ENCODE measurements at places on chromosomes 7 and 10. TPM values are rescaled to one million over a fixed set of nuclear protein-coding genes. Genes with fewer than 3 reads are reported as not detected.

IDE gene
- 16.4 TPM for total RNA-seq

DNA sequence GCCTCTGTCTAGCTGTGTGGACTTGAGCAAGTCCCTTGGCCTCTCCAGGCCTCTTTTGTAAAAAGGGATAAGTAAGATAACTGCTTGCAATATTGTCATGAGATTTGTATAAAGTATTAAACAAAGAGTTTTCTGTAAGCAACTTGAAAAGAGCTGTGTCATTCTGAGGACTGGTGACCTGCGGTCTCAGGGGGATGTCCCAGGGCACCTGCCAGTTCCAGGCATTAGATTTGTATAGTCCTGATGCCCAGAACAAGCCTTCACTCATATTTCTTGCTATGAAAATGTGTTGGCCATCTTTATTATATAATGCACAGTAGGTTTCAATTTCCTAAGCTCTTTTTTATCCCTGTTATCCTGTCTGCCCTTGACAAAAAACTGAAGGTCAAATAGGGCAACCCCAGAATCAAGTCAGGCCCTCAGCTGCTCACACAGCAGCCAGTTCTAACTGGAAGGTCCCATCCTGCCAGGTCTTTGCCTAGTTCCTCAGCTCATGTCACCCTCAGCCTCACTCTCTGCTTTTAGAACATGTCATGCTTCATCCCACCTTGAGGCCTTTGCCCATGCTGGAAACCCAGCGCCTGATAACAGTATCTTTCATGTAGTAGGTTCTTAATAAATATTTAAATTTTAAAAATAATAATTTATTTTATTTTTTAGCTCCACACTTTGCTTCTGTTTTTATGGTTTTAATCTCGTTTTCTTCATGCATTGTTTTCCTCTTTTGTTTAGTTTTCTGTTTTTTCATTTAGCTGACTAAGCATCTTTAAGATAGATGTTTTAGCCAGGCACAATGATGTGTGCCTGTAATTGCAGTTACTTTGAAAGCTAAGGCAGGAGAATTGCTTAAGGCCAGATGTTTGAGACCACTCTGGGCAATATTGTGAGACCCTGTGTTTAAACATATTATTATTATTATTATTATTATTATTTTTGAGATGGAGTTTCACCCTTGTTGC, 87.5 kb upstream of the ZNF92 start:
- H3K36me3 ChIP-seq: no peaks in the 10 kb centered on the region
- H3K4me1 ChIP-seq: no peaks in the 10 kb centered on the region
- no peak for DNase-seq
- H3K27me3 ChIP-seq: no peaks in the 10 kb centered on the region
- no peak overlapping the region for H3K27ac ChIP-seq
- H3K4me3 ChIP-seq: no peak overlapping the region

DNA sequence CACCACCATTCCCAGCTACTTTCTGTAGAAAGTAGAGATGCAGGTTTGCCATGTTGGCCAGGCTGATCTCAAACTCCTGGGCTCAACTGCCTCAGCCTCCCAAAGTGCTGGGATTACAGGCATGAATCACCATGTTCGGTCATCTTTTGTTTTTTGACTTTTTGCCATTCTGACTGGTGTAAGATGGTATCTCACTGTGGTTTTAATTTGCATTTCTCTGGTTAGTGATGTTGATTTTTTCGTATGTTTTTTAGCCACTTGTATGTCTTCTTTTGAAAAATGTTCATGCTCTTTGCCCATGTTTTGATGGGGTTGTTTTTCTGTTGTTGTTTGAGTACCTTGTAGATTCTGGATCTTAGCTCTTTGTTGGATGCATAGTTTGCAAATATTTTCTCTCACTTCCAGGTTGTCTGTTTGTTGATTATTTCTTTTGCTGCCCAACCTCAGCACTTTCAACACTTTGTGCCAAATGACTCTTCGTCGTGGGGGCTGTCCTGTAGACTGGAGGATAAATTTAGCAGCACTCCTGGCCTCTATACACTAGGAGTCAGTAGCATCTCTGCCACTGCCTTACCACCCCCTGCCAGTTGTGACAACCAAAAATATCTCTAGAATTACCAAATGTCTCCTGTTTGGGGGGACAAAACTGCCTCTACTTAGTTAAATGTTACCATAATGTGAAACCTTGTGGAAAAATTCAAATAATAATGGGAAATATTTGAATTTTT, 6.5 kb upstream of the CPED1 start:
- no peak for DNase-seq
- H3K4me3 ChIP-seq: no peak overlapping the region
- H3K36me3 ChIP-seq: no peaks in the 10 kb centered on the region
- H3K4me1 ChIP-seq: no peaks in the 10 kb centered on the region

- H3K4me3 ChIP-seq: no peak overlapping the region
- no peak for DNase-seq
- no peaks in the 10 kb centered on the region for H3K4me1 ChIP-seq
- H3K36me3 ChIP-seq: no peaks in the 10 kb centered on the region
Measured at GRCh38 chr7:124101173-124101768, 68.4 kb upstream of the TMEM229A start.

DNA sequence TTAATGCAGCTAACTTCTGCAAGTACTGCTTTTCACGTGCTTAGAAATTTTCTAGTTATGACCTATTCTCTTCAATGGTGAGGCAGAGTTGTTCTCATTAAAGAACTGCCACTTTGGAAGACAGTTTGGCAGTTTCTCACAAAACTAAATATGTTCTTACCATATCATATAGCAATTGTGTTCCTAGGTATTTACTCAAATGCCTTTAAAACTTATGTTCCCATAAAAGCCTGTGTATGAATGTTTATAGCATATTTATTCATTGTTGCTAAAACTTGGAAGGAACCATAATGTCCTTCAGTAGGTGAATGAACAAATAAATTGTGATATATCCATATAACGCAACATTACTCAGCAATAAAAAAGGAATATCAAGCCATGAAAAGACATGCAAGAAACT, 555.1 kb upstream of the POT1 start:
- no peak overlapping the region for H3K4me3 ChIP-seq
- no peaks in the 10 kb centered on the region for H3K4me1 ChIP-seq
- no peak overlapping the region for H3K27ac ChIP-seq

- no peaks in the 10 kb centered on the region for H3K36me3 ChIP-seq
- no peak overlapping the region for H3K4me3 ChIP-seq
- no peaks in the 10 kb centered on the region for H3K4me1 ChIP-seq
Measured at GRCh38 chr7:32474008-32474407, 16.2 kb downstream of the LSM5 start.

CALHM1 gene
- total RNA-seq: not detected

GRCh38 chr10:88598055-88598454, 11.5 kb downstream of the LIPJ start:
- no peak overlapping the region for H3K4me3 ChIP-seq
- DNase-seq: peak; percentile 15
- H3K27ac ChIP-seq: no peak overlapping the region
- no peaks in the 10 kb centered on the region for H3K36me3 ChIP-seq
- no peaks in the 10 kb centered on the region for H3K4me1 ChIP-seq

GRCh38 chr10:94027197-94027596, 33.5 kb downstream of the PLCE1 start:
- H3K4me1 ChIP-seq: no peaks in the 10 kb centered on the region
- peaks cover 14% of the 10 kb centered on the region for H3K36me3 ChIP-seq
- DNase-seq: no peak
- H3K27ac ChIP-seq: no peak overlapping the region
- H3K27me3 ChIP-seq: no peaks in the 10 kb centered on the region
- H3K4me3 ChIP-seq: no peak overlapping the region

C10orf67 gene
- 0.04 TPM for total RNA-seq

- H3K36me3 ChIP-seq: no peaks in the 10 kb centered on the region
- H3K4me1 ChIP-seq: peaks cover 9% of the 10 kb centered on the region
- no peaks in the 10 kb centered on the region for H3K27me3 ChIP-seq
- H3K27ac ChIP-seq: no peak overlapping the region
- H3K4me3 ChIP-seq: no peak overlapping the region
- DNase-seq: no peak
Measured at GRCh38 chr7:36023033-36023560, 130.0 kb upstream of the EEPD1 start.

DNA sequence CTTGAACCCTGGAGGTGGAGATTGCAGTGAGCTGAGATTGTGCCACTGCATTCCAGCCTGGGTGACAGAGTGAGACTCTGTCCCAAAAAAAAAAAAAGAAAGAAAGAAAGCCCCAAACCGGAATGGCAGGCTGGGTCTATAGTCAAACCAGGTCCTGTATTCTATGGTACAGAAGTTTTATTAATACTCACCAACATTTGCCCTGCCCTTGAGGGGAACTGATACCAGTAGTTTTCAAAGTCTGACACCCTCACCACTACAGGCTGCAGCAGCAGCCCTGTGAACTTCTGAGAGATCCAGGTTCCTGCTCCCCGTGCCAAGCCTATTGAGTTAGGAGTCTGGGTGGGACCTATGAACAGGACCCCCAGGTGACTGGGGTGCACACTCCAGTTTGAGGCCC, 80.6 kb downstream of the RGS10 start:
- no peaks in the 10 kb centered on the region for H3K36me3 ChIP-seq
- H3K4me1 ChIP-seq: peaks cover 19% of the 10 kb centered on the region
- no peak for DNase-seq
- no peak overlapping the region for H3K27ac ChIP-seq
- H3K27me3 ChIP-seq: no peaks in the 10 kb centered on the region

All from muscle of leg (tissue), 16 donors.